ENCODE measurements at places on chromosomes 1 and 21.

DNA sequence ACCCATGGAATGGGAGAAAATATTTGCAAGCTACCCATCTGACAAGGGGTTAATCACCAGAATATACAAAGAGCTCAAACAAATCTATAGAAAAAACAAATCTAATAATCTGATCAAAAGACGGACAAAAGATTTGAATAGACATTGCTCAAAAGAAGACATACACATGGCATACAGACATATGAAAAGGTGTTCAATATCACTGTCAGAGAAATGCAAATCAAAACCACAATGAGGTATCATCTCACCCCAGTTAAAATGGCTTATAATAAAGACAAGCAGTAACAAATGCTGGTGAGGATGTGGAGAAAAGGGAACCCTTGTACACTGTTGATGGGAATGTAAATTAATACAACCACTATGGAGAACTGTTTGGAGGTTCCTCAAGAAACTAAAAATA is 600.9 kb downstream of the SMYD3 start:
- DNase-seq, result no peak

- DNase-seq, result no peak
Measured at GRCh38 chr21:34110594-34111202, 37.3 kb downstream of the MRPS6 start.

DNA sequence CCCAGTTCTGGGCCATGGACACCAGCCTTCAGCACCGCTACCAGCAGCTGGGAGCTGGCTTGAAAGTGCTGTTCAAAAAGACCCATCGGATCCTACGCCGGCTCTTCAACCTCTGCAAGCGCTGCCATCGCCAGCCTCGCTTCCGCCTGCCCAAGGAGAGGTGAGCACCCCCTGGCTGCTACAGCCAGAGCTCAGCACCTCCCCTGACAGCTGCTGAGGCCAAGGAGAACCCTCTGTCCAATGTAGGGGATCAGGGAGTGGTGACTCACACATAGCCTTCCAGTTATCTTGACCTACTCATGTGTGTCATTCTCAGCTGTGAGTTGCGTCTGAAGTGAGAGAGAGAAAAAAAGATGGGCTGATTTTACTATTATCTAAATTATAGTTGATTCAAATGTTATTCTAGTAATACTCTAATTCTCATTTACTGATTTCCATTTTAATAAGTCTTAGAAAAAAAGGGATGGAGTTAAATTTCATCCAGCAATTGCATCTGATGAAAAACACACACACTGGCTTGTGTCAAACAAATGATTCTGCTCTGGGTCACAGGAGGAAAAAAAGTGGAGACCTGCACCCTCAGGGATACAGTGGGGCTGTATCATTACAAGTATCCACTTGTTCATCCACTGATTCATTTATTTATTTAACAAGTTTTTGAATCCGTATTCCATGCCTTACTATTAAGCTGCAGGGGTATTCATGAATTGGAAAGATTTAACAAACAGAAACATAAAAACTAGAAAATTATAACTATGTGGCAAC is 108.0 kb downstream of the BRINP2 start:
- no peak for DNase-seq

- DNase-seq, result no peak
Measured at GRCh38 chr1:39080831-39081270, 54.7 kb downstream of the NDUFS5 start.

DNA sequence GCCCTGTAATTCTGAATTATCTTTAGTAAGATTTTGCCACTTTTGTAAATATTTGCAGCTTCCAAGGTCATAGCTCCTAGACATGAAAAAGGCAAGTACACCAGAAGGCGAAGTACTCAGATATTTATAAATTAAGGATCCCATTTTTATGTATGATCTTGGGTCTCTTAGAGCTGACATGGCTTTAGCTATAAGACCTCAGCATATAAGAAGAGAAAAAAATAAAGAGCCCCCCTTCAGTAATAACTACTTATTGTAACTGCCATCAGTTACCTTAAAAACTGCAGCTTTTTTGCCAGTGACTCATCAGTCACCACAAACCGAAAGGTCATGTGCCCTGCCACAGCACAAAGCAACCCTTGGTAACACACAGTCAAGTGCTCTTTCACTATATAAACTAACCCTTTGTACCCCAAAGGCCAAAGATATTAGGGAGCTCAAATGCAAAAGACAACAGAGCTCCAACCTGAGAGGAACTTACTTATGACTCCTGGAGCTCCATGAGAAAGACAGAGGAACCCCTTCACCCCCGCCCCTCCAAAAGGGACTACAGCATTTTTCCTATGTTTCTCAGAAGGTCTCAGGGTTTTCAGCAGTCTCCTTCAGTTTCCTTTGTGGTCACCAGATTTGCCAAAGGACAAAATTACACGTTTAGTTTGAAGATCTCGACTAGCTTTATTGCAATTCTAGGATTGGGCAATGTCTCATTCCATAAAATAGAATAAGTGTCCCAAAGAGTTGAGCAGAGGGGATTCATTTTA is 219.8 kb upstream of the DUSP10 start:
- DNase-seq, result no peak
